ENCODE measurements at places on chromosomes 12 and 14.

DNA sequence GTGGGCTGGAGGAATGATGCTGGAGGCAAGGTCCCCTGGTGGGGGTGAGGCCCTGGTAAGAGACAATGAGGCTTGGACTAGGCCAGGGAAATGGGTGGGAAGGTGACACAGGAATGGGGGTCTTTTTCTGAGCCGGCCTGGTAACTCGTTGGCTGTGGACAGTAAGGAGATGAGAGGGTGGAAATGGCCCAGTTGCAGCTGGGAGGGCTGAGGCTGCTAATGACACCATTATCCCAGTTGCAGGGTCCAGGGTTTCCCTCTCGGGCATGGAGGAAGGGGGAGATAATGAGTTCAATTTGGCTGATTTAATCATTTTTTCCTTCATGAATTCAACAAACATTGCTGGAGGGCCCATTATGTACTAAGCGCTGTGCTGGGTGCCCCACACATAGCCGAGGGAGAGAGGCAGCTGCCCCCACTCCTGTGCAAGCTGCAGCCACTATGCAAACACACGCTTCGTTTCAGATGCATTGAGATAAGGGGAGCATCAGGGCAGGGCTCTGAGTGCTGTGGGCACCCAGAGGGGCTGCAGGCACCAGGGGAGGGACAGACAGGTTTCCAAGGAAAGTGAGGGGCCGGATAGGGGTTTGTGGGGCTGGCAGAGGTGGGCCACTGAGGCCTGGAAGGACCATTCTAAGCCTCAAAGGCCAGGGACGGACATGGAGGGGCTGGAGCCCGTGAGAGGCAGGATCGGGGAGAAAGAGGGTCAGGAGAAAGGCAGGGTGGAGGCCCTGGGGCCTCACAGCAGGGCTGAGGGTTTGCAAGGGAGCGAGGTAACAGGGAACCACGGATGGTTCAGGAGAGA, 43.2 kb upstream of the MEG3 start:
- DNase-seq, result no peak

GRCh38 chr14:52827426-52827825, 36.0 kb upstream of the GNPNAT1 start:
- no peak for DNase-seq

GRCh38 chr14:78666336-78667056, 496.3 kb downstream of the NRXN3 start:
- DNase-seq, result no peak

GRCh38 chr12:22234561-22234960, 99.9 kb downstream of the ST8SIA1 start:
- no peak for DNase-seq

DNA sequence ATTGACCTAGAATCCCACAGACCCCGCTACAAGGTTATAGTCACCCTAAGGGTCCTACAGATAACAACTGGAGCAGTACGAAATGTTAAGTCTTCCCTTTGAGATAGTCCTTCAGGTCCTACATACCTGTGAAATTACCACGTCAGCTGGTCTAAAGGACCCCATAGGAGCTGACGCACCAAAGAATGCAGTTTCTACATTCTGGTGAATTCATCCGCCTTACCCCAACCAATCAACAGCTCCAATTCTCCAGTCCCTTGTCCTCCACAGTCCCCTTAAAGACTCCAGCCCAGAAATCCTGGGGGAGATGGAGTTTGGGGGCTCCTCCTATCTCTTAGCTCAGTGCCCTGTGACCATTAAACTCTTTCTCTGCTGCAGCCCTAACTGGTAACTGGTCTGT, 36.2 kb upstream of the PRMT8 start:
- DNase-seq, result no peak

DNA sequence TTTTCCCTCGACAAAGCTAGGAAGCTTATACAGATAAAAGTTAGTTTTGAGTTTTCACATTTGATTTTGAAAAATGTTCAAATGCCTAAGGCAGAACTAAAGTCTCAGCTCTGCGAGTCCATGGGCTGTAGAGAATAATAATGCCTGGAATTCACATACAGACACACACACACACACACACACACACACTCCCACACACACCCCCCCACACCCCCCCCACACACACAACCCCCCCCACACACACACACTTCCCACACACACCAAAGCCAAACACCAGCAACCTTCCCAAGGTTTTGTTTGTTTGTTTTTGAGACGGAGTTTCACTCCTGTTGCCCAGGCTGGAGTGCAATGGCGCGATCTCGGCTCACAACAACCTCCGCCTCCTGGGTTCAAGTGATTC, 62.8 kb upstream of the EIF5 start:
- DNase-seq, result no peak

DNA sequence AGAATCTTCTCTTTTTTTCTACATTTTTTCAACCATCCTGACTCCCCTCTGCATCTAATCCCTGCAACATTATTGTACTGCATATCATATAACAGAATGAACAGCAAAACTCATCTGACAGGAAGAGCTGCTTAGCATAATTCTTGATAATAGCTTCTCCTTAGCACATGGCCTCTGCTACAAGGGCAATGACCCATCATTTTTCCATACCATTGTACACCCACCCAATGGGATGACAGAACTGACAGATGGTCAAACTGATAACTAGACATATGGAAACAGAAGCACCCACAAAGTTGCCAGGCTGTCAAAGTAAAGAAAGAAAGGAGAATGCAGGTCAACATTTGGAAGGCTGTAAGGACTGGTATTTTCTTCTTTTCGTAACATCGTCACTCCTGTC, 390.4 kb upstream of the USP15 start:
- DNase-seq, result no peak

DNA sequence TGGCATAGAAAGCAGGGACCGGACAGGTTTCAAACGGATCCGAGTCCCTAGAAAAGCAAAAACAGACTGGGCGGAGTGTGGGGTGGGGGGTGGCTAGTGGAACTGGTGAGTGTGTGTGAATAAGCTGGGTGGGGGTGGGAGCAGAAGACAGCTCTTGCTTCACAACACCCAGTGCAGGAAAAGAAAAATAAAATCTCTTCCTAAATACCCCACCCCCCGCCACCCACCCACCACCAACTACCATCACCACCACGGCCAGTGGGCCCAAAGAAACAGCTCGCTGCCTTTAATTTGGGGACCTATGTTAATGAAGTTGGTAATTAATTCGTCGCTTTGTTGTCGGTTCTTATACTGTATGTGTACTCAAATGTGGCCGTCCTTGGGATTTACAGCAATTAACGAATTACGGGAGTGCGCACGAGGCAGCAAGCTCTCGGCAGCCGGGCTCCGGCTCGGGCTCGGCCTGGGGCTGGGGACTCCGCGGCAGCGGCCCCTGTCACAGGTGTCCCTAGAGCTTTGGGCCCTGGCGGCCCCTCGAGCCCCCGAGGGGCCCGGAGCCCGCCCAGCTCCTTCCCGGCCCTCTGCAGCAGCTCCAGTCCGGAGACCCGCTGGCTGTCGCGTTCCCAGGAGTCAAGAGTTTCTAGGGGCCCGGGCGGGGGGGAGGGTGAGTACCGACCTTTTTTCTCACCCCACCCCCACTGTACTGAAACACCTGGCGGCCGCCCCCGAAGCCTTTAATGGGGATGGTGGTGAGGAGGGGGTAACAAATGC, 1.5 kb upstream of the OTX2 start:
- DNase-seq, result peak; percentile 73

- DNase-seq, result no peak
Observed at GRCh38 chr12:50625029-50625925, 120.5 kb downstream of the DIP2B start.

- peak; percentile 96 for DNase-seq
Observed at GRCh38 chr14:41609704-41610183, 3.1 kb downstream of the LRFN5 start.

- DNase-seq, result no peak
Observed at GRCh38 chr14:35399083-35399937, 5.2 kb downstream of the NFKBIA start.

DNA sequence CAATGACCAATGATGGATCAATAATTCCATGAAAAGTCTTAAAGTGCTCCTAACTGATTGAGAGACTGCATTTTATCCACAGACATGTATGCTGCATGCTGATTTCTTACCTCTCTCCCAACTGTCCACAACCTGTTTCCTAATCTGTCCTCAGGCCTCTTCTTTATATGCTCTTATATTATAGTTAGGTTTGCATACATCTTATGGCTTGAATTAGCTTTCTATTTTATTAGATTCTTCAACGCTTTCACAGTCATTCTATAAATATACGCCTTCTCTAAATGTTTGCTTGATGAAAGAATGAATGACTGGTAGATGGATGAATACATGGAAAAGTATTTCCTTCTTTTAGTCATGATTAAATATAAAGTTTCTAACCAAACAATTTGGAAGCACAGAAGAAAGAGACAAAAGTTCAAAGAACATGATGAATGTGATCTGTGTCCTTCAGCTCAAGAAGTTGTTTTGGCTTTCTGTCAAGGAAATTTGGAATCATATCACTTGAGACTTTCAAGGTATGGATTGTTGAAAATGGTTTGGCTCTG, 91.8 kb upstream of the NPAS3 start:
- no peak for DNase-seq

- no peak for DNase-seq
Observed at GRCh38 chr12:6062757-6063735, 61.4 kb downstream of the VWF start.

- no peak for DNase-seq
Observed at GRCh38 chr14:103423050-103423461, 37.8 kb downstream of the MARK3 start.

DNA sequence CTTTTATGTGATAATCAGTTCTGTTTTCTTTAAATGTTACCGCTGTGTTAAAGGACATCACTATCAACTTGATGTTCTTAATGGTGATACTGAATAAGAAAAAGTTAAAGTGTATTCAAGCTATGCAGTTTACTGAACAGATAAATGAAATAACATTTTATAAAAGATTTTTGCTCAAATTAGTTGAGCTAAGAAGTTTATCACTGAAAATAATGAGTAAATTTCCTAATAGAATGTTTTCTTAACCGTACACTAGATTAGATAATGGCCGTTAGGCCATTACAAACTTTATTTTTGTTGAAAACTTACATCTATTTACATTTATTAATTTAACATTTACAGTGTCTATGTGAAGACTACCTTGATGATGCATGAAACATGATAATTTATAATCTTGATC, 25.0 kb downstream of the ATF7IP start:
- DNase-seq, result no peak

- peak; percentile 80 for DNase-seq
Observed at GRCh38 chr14:104604458-104605449, at the start of gene TMEM179. TMEM179 (minus strand) TSS chr14:104604772; CDS start chr14:104604741, 31 bp downstream.

DNA sequence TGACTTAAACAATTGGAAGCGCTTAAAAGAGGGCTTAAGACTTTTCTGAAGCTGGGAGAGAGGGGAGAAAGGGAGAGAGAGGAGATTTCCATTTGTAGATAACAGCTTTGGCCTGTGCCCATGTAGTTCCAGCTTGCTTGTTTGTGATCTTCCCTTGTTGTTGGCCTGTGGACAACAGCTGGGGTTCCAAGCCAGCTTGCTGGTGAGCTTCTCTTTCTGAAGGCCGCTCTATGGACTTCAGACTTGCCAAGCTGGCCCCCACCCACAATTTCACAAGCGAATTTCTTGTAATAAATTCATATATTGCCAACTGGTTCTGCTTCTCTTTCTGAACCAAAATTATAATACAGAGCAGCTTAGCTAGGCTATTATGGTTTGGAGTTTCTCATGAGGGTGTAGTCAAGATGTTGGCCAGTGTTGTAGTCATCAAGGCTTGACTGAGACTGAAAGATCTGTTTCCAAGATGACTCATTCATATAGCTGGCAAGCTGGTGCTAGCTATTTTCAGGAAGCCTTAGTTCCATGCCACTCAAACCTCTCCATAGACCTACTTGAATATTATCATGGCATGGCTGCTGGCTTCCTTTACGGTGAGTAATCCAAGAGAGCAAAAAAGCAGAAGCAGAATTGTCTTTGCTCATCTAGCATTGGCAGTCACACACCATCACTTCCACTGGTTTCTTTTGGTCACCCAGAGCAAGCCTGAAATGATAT, 89.4 kb downstream of the ATP23 start:
- no peak for DNase-seq

DNA sequence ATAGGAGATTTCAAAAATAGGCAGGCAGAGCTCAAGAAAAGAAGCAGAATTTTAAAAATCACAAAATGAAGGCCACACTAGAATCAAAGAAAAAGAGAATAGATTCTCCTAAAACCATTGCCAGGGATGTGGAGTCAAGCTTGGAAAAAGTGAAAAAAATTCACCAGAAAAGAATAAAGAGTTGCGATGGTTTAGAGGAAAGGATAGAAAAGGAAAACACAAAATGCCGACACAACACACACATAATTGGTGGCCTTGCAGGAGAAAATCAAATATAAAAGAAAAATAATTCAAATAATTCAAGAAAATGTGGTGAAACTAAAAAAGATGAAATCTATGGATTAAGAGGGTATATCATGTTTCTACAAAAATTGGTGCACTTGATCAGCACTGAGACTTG, 181.6 kb upstream of the C14orf180 start:
- no peak for DNase-seq

DNA sequence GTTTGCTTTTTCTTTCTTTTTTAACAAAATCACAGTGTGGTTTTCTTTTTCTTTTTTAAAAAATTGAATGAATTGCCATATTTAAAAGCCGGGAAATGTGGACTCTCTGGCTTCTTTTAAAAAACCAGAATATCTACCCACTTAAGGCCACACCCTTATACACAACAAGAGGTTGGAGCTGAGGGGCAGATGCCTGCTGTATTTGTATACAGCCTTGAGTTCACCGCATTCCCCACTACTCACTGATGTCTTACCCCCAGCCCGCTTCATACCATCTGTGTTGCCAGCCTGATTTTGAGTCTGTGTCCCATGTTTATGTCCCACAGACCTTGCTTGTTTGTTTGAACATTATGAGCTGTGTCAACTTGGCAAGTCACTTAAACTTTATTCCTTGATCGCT, 14.3 kb downstream of the JDP2 start:
- DNase-seq, result no peak

- DNase-seq, result no peak
Observed at GRCh38 chr12:14905269-14906004, 19.8 kb upstream of the MGP start.

GRCh38 chr12:57845478-57846284, 848 bp downstream of the CTDSP2 start:
- peak; percentile 76 for DNase-seq

DNA sequence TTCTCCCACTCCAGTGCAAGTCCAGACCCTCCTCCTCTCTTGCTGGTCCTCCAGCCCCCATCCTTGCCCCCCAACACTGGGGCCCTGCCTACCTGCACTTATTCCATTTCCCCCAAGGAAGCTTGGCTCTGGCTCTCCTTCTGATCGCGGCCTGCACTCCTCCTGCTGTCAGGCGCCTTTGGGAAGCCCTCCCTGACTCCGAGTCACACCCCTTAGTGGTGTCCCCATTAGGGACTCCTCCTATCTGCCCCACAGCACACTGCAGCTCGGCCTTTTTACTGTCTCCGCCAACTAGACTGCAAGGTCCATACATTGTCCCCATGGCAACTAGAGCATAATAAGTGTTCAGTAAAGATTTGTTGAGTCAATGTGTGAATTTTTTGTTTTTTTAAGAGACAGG, 32.9 kb downstream of the FIGNL2 start:
- no peak for DNase-seq

- no peak for DNase-seq
Observed at GRCh38 chr12:104446646-104447421, 9.9 kb upstream of the CHST11 start.

DNA sequence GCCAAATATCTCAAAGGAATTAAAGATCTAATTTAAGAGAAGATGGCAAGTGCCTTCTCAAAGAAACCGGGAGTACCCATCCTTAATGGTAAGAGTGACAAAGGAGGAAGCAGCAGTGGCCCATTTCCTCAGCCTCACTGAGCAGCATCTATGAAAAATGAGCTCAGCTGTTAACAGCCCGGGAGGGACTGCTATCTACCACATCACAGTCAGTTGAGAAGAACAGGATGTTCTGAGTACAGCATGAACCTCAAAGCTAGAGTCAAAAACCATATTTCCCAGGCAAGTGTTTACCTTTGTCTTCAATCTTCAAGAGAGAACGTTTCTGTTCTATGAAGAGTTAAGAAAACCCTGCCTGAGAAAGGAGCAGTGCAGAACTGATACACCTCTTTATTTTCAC, 115.0 kb downstream of the BTG1 start:
- no peak for DNase-seq
